ENCODE measurements at places on chromosomes 6 and 20.

- no peak for DNase-seq
Observed at GRCh38 chr20:376750-377149, 3.8 kb upstream of the TRIB3 start.

GRCh38 chr6:6788394-6789032, 200.0 kb downstream of the LY86 start:
- no peak for DNase-seq

DNA sequence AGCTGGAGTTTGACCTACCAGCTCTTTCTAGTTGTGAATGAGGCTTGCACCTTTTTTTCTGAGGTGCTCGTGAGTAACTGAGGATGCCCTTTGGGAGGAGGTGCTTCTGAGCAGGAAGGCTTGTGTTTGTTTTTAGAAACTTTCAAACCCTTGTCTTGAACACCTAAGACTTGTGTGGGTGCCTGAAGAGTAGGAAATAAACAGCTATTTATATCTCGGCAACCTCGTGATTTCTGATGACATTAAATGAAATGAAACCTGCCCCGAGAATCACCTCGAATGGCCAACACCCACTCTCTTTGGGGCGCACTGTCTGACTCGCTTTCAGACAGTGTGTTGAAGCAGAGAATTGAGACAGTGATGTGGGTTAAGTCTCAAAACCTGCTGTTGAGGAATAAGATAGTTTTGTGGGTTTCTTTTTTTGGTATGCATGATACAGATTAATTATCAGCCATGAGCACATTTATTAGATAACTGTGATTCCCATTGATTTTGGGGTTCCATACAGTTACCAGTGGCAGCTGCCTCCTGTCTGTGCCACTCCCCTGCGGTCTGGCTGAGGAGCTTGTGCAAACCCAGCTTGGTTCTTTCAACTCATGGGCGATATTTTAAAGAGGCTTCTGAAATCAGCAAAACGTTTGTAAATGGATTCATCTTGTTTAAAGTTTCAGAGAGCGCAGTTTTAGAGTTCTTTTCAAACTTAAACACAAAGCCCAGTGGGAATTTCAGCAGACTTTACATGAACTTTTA, 8.4 kb downstream of the IRF4 start:
- no peak for DNase-seq

DNA sequence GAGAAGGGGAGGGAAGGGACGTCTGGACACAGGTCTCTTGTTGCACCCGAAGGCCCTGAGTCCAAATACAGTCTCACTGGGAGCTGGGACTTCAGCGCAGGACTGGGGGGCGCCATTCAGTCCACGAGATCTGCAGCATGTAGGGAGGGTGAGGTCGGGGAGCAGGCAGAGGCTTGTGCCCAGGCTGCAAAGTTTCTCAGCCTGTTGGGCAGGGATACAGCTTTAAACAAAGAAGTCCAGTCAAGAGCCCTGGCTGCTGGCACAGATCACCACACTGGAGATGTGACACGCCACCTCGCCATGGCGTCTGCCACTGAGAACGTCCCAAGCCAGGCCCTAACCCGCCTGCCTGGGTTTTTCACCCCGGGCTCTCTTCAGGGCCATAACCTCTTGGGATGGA, 256.6 kb downstream of the DLL1 start:
- no peak for DNase-seq

GRCh38 chr6:96777113-96777512, 60.2 kb downstream of the GPR63 start:
- no peak for DNase-seq

DNA sequence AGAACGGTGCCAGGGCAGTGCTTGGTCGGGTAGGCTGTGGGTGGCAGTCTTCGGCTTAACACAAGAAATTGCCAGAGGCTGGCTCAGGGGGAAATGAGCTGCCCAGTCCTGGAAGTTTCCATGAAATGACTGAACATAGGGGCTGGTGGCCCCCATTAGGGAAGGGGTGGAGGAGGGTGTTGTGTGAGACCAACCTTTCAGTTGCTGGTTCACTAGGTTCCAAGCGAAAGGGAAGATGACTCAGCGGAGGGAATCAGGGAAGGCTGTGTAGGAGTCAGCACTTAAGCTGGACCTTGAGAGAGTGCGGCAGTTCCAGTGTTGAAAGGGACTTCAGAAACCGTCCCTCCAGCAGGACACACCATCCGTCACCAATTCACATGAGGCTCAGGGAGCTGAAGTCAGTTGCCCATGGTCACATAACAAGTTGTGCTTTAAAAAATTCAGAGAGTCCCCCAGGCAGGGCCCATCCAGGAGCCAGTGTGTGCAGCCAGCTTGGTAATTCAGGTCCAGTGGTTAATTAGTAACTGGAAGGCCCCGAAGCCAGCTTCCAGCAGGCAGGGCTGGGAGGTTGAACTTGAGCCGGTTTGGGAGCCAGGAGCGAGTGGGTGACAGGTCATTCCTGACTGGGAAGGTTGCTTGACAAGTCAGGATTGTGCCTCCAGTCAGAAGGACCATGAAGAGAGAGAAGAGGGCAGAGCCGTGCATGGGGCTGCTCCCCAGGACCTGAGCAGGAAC, at the start of gene SGK2:
Gene SGK2 (plus strand): TSS at position 616 of the 735 bp plus-strand sequence. CDS start 7,469 bp downstream, outside the sequence.
- DNase-seq = peak; percentile 83

GRCh38 chr6:125316621-125317020, 14.9 kb upstream of the HDDC2 start:
- DNase-seq = no peak

DNA sequence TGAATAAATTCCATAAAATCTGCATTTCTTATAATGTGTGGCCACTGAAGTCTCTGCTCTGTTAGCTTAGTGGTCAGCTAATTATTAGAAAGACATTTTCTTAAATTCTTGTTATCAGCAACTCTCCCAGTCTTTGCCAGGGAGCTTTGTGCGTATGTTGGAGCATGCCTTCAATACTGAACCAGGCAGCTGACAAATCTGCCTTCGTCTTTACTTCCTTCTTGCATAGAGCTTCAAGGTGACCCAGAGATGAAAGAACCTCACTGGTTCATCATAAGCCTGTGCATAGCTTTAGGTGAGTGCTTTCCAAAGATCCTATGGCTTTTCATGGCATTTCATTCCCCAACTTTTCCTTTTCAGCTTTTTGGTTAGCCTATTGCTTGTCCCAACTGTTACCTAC, 43.0 kb upstream of the NELFCD start:
- no peak for DNase-seq

DNA sequence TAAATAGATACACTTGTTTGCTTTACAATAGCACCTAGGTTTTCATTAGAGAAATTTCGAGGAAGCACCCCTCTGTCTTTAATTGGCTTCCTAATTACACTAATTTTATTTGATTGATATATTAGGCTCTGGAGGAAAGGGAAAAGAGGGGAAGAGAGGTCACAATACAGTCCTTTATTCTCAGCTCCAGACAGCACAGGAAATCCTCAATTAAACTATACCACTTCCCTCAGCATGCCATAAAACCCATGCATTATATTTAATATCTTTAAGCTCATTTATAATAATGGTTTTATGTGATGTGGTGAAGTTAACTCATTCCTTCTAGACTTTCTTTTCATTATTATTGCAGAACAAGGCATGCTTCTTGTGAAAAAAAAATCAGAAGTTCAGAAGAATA, 17.7 kb upstream of the PDE7B start:
- no peak for DNase-seq

Measured in renal pelvis (tissue), 12 donors.